Calu3 (cell line): ENCODE measurements at places on chromosomes 4 and X. TPM values are rescaled to one million over a fixed set of nuclear protein-coding genes. Genes with fewer than 3 reads are reported as not detected.

DNA sequence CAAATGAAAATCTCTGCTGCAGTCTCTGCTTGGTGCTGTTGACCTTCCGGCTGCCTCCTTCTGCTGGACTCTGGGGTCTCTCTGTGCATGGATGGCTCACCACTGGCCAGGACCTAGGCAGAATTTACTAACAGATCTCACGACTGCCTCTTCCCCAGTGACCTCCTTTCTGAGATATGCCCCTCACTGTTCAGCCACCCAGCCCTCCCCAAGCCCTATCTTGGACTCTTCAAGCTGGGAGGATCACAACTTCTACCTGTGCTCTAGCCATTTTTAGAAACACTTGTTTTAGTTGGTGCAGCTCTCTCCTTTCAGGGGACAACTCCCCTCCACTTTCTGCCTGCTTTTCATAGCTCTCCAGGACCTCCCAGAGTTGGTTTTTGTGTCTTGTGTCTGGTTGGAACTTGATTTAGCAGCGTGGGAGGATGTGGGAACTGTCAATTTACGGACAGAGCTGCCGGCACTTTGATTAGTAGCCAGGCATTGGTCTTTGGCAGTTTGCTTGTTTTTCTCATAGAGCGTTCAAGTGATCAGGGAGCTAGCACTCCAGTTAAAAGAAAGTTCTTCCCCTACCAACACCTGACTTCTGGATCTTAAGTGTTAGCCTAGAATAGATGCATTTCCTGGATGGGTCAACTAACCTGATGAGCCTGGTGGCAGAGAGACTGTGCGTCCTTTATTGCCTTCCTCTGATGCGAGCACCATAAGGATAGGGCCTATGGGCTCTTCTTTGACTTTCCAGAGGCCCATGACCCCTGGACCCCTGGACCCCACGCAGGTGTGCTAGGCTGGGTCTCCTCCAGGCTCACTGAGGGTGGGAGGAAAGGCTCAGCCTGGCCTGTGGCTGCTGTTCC, 6.5 kb downstream of the RGS12 start:
- no peak for DNase-seq

DNA sequence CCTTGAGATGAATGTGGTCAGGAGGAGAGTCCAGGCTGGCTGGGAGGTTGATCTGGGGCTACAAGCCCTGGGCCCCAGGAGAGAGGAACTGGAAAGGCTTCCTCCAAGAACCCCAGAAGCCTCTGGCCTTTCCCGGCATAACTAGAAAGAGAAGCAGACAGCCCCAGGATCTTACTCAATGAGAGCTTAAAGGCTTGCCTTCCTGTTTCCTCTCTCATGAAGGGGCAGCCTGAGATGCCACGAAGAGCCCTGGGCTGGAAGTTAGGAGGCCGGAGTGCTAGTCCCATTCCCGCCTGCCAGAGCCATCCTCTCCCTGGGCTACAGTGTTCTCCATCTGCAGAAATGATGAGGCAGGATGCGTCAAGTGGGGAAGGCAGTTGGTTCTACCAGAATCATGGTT, 20.1 kb upstream of the XPNPEP2 start:
- DNase-seq, result no peak

GRCh38 chrX:143231492-143231891, 205.8 kb downstream of the SPANXN4 start:
- DNase-seq, result no peak

DNA sequence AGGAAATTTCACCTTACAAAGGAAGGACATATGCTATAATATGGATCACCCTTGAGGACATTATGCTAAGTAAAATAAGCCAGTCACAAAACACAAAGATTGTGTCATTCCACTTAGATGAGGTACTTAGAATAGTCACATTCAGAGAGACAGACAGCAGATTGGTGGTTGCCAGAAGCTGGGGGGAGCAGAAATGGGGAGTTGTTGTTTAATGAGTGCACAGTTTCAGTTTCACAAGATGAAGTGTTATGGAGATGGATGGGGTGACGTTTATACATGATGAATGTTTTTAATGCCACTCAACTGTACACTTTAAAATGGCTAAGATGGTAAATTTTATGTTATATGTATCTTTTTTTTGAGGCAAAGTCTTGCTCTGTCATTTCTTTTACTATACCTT, 14.8 kb upstream of the SPON2 start:
- DNase-seq, result no peak

WDFY3 gene
- total RNA-seq, result 25.1 and 31.5 TPM in 2 replicates

DNA sequence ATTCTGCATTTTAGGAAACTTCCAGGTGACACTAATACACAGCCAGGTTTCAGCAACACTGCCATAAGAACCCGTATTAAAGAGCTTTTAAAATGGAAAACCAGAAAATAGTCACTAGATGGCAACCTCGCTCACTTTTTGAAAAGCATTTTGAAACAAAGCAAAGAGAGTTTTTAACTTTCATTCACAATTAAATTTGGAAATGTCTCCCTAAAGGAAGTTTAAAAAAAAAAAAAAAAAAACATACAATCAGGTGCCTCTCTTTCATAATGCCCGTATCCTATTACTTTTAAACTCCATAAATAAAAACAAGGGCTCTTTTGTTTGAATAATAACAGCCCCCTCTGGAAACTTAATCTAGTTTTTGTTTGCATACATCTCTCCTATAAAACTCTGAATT, 20.3 kb downstream of the MEPE start:
- no peak for DNase-seq

TLR10 gene
- not detected in 2 replicates for total RNA-seq

GRCh38 chr4:128310266-128310697, 22.7 kb upstream of the PGRMC2 start:
- peak; percentile 9 for DNase-seq

DNA sequence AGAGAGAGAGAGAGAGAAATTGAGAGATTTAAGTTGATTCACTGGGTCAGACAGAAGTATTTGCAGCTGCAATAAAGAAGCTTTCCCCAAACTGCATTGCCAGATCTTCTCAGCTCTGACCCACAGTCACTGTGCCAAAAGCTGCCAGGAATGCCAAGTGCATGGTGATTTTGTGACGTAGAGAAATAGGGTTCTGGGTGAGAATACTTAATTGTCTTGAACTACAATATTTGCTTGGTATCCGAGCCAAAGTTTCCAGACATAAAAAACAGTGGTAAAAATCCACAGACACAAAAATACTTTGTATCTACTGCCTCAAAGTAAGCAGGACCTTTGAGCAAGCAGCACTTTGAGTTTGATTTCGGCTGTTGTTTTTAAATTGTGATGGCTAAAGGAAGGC, 331.1 kb downstream of the GRID2 start:
- DNase-seq, result no peak

FAM199X gene
- total RNA-seq, result 31.6 and 31.9 TPM in 2 replicates

GRCh38 chrX:154019633-154020528, at the start of gene IRAK1:
Gene IRAK1 (minus strand): TSS chrX:154019902. CDS start chrX:154019812, 90 bp downstream.
- DNase-seq, result peak; percentile 76
